ENCODE measurements at places on chromosomes 5 and 9.

DNA sequence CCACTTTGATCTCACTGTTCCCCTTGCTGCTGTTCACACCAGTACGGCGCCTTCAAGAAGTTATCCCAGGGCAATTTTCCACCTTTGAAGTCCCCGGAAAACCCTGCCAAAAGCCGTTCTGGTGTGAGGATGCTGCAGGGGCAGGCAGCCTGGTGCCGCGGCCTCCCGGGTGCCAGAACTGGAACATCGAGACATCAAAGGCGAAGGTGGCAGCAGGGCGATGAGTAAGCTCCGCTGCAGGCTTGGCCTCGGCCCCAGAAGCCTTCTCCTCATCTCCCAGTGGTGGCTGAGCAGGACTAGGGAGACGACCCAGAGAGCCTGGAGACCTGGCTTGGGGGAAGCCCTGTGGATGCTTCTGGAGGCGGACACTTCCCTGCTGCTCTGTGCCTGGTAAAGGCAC is 115.3 kb upstream of the MSX2 start:
- DNase-seq: no peak

GRCh38 chr9:131899296-131900228 is 159.7 kb upstream of the RAPGEF1 start:
- DNase-seq: no peak

- DNase-seq: no peak
Observed at GRCh38 chr5:37375091-37375490, 4.0 kb upstream of the WDR70 start.

DNA sequence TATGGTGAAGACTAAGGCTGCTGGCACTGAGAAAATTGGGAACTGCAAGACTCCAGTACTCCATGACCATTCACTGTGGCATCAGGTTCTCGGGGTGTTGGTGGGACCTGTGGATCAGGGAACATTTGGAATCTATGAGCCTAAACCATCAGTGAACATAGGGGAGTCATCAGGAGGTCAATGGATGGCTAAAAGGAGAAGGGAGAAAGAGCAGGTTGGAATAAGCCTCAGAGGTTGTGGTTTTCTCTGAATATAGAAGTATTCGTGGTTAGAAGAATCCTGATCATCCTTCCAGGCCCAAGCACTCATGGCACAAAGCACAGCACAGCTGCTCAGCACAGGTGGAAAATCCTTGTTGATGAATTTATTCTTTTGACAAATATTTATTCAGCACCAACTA is 156.6 kb downstream of the SEMA6A start:
- DNase-seq: no peak

GRCh38 chr9:136629001-136629878 is 33.5 kb upstream of the EGFL7 start:
- DNase-seq: no peak

DNA sequence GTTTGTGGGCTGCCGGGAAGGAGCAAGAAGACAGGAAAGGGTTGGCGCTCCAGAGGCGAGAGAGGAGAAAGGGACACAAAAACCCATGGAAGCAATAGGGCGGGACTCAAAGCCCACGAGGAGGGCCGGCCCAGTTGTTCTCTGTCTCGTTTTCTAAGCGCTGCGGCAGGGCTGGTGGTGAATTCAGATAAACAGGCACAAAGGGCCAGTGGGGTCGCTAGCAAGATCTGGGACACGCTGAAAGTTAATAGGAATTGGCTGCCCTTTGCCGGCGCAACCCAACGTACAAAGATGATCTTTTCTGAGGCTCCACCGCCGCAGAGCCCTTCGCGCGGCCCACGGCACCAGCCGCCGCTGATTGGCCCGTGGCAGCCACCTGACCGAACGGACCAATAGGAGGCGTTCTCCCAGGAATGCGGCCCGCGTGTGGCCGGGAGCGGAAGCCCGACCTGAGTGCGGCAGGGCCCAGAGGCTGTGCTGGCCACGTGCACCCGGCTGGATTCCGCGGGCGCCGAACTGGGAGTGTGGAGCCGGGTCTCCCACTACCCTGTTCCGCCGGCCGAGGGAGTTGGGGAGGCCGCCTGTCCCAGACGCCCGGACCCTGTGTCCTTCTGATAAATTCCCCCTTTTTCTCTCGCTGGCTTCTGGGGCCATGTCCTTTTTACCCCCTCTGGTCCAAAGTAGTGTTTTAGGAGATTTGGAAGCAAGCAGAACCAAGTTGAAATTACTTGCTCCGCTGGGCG is 16.8 kb upstream of the NSD1 start:
- peak; percentile 82 for DNase-seq

All from AG08396 (cell line).